Effector memory CD8-positive, alpha-beta T cell (primary cell): ENCODE measurements at places on chromosomes 7 and 10.

DNA sequence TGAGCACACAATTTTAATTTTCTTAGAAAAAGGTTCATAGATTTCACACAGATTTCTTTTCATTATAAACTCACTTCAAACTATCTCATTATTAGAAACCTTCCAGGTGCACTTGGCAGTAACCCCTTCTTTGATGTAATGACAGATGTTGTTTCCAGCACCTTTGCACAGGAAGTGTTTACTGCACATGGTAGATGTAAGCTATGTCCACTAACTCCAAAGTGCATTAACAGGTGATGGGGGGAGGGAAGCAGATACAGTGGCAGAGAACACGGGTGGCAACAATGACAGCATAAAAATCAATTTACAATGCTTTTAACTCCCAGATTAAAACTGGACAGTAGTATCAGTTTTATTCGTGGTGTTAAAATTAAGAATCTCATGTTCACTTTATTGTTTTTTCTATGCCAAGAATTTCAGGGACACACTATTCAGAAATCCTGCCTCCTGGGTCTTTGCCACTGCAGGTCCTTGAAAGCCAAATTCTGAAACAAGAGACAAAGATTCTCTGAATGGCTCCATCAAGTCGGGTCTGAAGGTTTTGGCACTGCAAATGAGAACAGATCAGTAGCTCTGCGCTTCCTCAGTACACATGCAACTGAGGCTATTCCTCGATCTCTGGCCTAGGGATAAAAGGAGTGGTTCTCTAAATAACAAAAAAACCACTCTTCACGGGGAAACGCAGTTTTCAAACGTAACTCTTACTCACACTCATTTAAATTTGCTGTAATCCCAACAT lies 187.7 kb downstream of the JAZF1 start:
- no peak for DNase-seq

- DNase-seq = no peak
These were observed 37.4 kb downstream of the CCDC6 start for GRCh38 chr10:59868696-59869593.

DNA sequence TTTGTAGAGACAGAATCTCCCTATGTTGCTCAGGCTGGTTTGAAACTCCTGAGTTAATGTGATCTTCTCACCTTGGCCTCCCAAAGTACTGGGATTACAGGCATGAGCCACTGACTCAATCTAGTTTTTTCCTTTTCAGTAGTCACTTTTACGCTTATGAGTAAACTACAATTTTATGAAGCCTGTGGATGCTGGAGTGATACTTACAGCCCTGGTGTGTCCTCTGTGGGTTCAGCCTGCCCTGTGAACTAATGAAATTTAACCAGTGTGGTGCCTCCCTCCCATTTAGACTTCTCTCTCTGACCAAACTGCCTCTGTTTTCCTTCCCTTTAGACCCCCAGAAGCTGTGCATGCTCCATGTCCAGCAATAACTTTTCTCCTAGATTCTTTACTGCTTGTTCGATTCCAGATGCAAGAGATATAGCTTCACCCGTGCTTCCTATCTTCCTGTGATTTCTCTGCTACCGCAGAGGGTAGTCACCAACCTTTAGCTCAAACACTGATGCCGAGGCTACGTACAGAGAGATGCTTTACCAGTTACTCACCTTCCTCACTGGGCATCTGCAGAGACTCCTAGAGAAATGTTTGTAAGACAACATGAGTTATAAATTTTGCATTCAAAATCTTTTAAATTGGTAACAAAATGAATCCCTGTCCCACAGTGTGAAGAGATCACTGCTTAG lies 90.8 kb downstream of the KIAA1217 start:
- no peak for DNase-seq

DNA sequence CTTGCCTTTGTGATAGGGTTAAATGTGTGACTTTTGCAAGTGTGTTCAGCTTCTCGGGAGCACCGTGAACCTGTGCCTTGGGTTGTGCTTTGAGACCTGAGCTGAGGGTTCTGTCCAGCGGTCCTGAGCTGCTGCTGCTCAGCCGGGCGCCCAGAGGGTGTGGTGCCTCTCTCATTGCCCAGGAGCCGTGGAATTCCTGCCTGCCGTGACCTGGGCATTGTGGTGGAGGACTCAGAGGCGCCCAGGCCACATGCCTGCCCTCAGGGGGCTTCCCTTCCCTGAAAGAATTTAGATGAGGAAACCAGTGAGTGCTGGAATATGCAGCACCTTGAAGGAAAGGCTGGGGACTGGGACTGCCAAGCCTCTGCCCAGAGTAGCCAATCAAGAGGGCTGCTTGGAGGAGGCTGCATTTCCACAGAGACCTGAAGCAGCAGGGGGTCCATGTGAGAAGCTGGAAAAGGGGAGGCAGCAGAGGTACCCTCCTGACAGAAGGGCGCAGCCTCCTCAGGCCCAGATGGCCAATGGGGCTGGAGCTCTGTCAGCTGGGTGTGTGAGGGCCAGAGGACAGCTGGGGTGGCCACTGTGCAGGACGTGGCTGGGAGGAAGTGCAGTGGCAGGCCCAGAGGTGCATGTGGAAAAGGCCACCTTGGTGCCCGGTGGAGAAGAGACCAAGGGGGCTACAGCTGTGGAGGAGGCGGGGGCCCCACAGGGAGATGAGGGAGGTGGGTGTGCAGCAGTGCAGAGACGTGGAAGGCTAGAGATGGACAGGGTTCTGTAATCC lies 107.3 kb downstream of the NKX6-2 start:
- DNase-seq = no peak

DNA sequence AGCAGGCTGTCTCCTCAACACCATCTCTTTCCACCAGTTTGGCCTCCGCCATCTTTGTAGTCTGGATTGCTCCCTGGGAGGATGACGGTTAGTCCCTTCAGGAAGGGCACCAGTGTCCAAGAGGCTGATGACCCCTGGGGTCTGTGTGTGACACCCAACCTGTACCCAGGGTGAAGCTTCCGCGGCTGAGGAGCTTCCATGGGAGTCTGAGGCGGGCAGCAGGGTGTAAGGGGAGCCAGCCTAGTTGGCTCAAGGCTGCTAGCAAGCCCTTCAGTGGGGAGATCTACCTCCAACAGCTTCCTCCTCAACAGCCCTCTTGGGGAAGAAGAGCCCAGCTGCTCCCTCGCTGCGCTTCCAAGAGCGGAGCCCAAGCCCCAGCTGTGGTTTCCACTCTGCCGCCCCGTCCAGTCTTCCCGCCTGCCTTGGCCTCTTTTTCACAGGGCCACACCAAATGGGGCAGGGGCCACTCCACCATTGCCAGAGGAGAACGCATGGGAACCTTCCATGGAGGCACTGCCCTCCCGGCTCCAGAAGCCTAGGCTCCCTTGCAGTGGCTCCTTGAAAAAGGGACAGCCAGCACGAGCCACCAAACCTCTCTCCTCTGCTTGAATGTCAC lies 57.4 kb downstream of the TMEM209 start:
- no peak for DNase-seq

DNA sequence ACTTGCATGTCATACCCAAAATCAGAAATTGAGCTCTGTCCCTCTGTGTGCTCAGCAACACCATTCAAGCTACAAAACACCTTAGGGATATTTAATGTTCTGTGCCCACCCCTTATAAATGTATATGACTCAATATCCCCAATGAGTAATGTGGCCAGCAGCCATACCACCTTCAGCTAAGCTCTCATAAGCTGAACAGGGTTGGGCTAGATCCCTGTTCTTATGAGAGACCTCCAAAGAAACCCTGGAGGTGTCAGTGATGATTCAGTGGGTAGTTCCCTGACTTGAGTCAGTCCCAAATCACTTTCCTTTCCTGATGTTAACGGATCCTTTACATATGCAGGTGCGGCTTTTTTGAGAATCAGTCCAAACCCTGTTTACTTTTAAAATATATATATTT lies 253.8 kb downstream of the CREB5 start:
- DNase-seq = no peak

- DNase-seq = no peak
These were observed 218.0 kb upstream of the IGFBP3 start for GRCh38 chr7:46139079-46139478.

DNA sequence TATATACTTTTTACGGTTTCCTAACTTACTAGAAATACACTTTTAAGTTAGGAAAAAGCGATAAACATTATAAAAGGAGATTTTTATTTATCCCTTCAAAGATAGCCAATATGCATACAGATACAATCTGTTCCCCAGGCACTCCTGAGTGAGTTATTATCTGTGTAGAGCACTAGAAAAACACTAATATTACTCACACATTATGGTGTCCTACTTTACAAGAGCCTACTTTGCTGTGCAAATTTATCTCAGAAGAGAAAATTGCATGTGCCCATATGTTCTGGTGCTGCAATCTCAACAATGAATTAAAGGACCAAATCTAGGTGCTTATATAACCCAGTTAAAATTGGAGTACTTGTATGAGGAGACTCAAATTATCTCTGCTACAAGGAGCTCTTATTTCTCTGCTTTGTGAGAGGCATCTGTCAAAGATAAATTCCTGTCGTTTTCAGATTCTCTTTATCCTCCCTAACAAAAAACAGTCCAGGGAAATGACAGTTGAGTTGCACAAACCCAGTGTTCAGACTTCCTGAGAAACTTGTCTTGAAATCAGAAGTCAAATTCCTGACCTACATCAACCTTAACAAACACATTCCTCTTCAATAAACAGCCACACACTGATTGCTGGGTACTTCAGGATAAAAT lies 28.9 kb downstream of the CPA1 start:
- no peak for DNase-seq

GRCh38 chr7:873367-874002 lies 2.9 kb upstream of the GET4 start:
- DNase-seq = peak; percentile 57

GRCh38 chr10:129560361-129560760 lies 93.3 kb downstream of the MGMT start:
- DNase-seq = no peak

DNA sequence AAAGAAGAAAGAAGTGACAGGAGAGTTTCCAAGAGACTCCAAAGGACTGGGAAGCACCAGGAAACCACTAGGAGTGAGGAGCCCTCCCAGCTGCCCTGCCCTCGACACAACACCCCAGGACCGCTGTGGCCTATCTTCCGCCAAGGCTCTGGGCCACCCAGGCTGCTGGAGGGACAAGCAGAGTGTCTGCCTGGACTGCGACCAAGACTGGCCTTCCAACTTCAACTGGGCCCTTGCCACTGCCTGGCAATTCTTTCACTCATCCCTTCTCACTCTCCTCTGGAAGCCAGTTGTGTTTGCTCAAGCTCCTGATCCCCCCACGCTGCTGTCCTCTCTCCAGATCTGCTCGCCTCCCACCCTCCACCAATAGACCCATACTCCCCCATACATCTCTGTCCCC lies 10.2 kb downstream of the KIAA1549 start:
- no peak for DNase-seq

- no peak for DNase-seq
These were observed 34.6 kb downstream of the ANKRD7 start for GRCh38 chr7:118259115-118259514.

DNA sequence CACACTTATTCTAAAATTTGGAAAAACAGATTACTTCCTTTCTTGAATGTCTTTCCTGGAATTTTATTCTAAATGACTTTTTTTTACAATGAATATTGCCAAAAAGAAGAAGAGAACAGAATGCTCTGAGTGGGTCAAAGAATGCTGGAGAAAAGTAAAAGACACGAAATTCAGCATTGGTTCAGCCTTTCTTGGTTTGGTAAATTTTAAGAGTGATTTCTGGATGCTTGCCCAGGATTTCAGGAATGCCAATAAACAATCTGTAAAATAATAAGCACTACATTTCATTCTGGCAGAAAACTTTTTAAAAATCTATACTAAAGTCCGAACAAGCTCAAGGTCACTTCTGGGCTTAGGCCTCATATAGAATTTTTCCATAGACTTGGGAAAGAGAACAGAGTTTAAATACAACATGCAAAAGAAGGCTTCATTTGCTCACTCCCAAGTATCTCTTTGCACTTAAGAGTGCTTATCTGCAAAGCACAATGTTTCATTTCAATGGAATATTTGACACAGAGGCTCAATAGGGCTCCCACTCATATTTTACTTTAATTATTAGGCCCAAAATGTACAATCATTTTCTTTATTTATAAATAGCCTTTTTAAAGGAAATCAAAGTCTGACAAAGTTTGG lies 359.5 kb upstream of the ANKRD30A start:
- no peak for DNase-seq

GRCh38 chr10:20552382-20552781 lies 344.7 kb downstream of the NEBL start:
- DNase-seq = no peak

GRCh38 chr10:87053111-87053510 lies 33.0 kb downstream of the FAM25A start:
- DNase-seq = no peak

GRCh38 chr10:63210611-63211196 lies 77.6 kb downstream of the NRBF2 start:
- no peak for DNase-seq

- DNase-seq = no peak
These were observed 89.9 kb upstream of the BTBD16 start for GRCh38 chr10:122181041-122181732.

GRCh38 chr7:149527414-149527813 lies 29.8 kb upstream of the ZNF746 start:
- DNase-seq = no peak
